ENCODE measurements at places on chromosomes 13 and 19.
A peak's percentile ranks its signal among the peaks of the same experiment; 100 is the strongest.

GRCh38 chr13:47955836-47956235, 45.2 kb downstream of the SUCLA2 start:
- no peak for DNase-seq

GRCh38 chr13:29817604-29818378, 32.6 kb downstream of the UBL3 start:
- no peak for DNase-seq

DNA sequence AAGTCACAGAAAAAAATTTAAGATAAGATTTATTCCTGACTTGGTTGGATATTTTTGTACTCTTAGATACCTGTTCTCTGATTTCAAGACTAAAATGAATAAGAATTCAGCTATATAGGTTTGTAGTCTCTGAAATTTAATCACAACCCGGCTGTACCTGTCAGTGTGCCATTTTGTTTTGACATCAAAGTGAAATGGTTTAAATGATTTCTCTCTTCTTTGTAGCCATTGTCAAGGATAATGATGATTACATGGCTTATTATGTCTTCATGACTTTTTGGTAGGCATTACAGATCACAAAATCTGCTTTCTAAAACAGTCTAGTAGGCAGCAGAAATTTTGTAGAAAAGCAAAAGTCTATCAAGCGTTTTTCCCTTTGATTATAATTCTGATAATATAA, 72.5 kb downstream of the PCDH17 start:
- no peak for DNase-seq

DNA sequence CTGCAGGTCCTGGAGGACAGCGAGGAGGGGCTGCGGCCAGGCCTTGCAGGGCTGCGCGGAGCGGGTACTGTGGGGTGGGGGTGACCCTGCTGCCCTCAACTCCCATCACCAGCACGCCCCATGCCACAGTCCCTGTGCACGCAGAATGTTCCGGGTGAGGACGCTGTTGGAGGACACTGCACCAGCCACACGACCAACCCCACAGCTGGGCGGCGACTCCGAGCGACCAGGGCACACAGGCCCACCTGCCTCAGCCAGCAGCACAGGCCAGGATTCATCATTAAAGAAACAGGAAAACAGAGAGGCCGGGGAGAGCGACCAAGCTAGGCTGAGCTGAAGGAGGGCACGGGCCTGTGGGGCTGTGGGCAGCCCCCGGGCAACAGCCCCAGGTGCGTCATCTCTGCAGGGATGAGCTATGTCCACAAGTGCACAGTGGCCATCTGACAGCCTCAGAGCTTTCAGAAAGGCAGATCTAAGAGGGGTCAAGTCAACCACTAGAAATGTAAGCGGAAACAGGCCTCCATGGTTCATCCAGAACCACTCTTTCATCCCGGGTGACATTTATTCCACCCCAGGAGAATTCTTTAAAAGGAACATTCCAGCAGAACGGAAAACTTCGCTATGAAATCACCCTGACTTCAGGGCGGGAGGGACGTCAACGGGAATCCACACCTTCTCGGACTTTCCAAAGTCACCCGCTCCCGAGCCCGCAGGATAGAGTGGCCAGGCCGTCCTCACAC, 1.5 kb downstream of the GAS6 start:
- no peak for DNase-seq

GRCh38 chr19:3465552-3465951, 14.8 kb downstream of the SMIM24 start:
- no peak for DNase-seq

DNA sequence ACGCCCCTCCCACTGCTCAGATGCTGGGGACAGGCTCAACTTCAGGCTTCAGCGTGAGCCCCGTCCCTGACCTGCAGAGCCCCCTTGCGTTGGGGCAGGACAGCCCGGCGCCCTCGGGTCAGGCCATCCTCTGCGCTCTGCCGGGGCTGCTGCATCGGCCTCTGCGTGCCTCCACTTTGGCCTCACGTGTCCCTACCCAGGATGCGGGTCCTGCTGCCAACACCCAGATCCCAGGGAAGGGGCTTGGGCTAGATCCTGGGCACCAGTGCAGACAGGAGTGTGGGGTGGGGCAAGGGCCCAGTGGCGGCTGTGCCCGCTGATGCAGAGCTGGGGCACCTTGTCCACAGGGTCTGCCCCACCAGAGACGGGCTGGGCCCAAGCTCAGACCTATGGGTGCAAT, 13.0 kb downstream of the CBARP start:
- no peak for DNase-seq

GRCh38 chr13:19772306-19772705, 10.4 kb downstream of the PSPC1 start:
- DNase-seq: no peak

GRCh38 chr19:43503501-43504425, 783 bp downstream of the PHLDB3 start:
- peak; percentile 98 for DNase-seq

All from activated CD4-positive, CD25-positive, alpha-beta regulatory T cell (primary cell).